ENCODE measurements at places on chromosomes 7 and 10. TPM values are rescaled to one million over a fixed set of nuclear protein-coding genes. Genes with fewer than 3 reads are reported as not detected.

The ECHDC3 gene
- 0.72 TPM for total RNA-seq

The CWF19L1 gene
- total RNA-seq, result 41.4 TPM

The HGF gene
- 0.37 TPM for total RNA-seq

The RPEL1 gene
- total RNA-seq, result not detected

The GRB10 gene
- total RNA-seq, result 7.0 TPM

The KCNIP2 gene
- 2.9 TPM for total RNA-seq

The CLIP2 gene
- total RNA-seq, result 3.2 TPM

The CYP26C1 gene
- total RNA-seq, result 0.20 TPM

The HHEX gene
- 3.9 TPM for total RNA-seq

The GIMAP6 gene
- 48.3 TPM for total RNA-seq

The EBF3 gene
- not detected for total RNA-seq

The PRSS58 gene
- total RNA-seq, result not detected

The GHRHR gene
- not detected for total RNA-seq

The ABCB4 gene
- 0.23 TPM for total RNA-seq

The HPS1 gene
- total RNA-seq, result 76.5 TPM

The NKX2-3 gene
- not detected for total RNA-seq

The PLEKHS1 gene
- total RNA-seq, result 0.13 TPM

The HOXA9 gene
- total RNA-seq, result not detected

The COL17A1 gene
- total RNA-seq, result not detected

The SLC18A2 gene
- 1.9 TPM for total RNA-seq

The FAM204A gene
- 62.0 TPM for total RNA-seq

The CYP2E1 gene
- 14.5 TPM for total RNA-seq

The ADARB2 gene
- total RNA-seq, result not detected

The UNCX gene
- not detected for total RNA-seq

The TRPV5 gene
- not detected for total RNA-seq

The ATP6V0A4 gene
- not detected for total RNA-seq

The TMUB1 gene
- 46.6 TPM for total RNA-seq

The ZNF92 gene
- 24.4 TPM for total RNA-seq

The RABGEF1 gene
- total RNA-seq, result 28.3 TPM

The HOXA10 gene
- total RNA-seq, result not detected

The RASSF4 gene
- 2.9 TPM for total RNA-seq

The MYL10 gene
- total RNA-seq, result not detected

Data from T-helper 17 cell (primary cell).